ENCODE measurements at places on chromosomes 4 and X.

- no peak for DNase-seq
Measured at GRCh38 chr4:163781726-163782125, 287.2 kb downstream of the TMA16 start.

DNA sequence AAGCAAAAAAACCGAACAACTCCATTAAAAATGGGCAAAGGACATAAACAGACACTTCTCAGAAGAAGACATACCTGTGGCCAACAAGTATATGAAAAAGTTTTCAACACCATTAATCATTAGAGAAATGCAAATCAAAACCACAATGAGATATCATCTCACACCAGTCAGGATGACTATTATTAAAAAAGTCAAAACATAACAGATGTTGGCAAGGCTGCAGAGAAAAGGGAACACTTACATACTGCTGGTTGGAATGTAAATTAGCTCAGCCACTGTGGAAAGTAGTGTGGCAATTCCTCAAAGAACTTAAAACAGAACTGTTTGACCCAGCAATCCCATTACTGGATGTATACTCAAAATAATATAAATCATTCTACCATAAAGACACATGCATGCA is 436.3 kb downstream of the KLHL13 start:
- DNase-seq: no peak

DNA sequence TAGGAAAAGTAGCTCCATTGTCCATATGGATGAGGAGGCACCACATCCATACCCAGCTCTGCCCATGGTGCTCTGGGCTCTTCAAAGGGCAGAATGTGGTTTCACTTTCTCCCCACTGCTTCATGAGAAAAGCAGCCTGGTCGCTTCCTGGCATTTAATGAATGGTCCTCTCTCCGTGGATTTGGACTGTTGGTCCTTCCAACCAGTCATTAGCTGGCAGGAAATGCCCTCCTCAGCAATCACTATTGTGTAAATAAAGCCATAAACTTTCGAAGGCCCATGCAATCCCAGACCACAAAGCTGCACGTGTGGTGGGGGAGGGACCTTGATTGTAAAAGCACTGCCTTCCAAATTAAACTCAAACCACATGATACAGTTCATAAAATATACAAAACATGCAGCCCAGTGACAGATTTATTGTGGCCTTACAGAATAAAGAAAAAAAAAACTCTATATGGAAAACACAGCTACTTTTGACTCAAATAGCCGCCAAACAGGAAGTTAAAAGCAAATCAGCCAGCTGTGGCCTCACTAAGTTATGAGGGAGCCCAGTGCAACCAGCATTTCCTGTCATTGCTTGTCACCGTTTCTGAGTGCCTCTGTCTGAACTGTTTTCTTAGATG is 8.1 kb downstream of the MBNL3 start:
- DNase-seq: peak; percentile 50

DNA sequence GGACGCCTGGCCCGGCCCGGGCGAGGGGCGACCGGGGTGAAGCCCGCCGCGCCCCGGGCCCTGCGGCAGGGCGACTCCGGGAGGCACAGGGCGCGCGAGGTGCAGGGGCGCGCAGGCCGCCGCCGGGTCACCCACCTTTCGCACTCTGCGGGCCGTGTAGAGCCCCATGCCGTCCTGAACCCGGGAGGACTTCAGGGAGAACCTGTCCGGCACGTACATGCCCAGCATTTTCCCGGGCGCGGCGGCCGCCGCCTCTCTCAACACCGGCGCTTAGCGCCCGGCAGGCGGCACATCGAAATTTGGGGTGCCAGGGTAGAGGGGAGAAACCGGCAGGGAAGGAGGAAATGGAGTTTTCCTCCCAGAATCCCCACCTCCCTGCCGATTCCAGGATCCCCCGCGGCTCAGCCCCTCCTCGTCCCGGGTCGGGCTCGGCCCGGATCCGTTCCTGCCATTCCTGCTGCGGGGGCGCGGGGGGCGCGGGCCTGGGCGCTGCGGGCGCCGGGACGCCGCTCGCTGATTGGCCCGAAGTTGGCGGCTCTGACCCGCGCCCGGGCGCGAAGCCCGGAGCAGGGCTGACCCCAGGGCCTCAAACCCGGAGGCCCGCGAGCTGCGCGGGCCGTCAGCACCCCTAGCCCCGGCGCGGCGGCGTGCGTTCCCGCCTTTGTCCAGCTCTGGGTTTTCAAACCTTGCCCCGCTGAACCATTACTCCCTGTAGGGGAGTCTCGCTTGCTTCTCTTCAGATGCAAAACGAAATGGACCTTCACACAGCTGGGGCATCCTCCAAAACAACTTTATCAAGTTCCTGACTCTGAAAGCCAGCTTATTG is at the start of gene PRDM5:
TSS of gene PRDM5 (minus strand) at position 346 of the 826 bp plus-strand sequence. CDS start at position 228, 118 bp downstream.
- DNase-seq: peak; percentile 91

- no peak for DNase-seq
Measured at GRCh38 chr4:25128671-25129070, 31.6 kb downstream of the SEPSECS start.

- DNase-seq: no peak
Measured at GRCh38 chr4:152368001-152368400, 167.9 kb downstream of the FBXW7 start.

DNA sequence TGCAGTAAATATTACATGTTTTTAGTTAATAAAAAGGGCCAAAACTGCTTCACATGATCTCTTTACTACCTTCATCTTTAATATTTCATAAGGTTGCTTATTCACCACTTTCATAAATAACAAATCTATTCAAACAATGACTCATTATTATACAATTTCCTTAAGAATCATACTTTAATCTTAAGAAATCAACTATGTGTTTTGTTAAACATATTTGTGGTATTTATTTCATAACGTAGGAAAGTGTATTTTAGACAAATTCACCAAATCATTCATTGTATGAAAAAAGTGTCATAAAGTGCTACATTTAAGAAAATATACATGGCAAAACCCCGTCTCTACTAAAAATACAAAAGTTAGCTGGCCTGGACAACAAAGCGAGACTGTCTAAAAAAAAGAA is 150.5 kb upstream of the RXFP1 start:
- no peak for DNase-seq

GRCh38 chrX:24146283-24146949 is 3.1 kb upstream of the ZFX start:
- no peak for DNase-seq

DNA sequence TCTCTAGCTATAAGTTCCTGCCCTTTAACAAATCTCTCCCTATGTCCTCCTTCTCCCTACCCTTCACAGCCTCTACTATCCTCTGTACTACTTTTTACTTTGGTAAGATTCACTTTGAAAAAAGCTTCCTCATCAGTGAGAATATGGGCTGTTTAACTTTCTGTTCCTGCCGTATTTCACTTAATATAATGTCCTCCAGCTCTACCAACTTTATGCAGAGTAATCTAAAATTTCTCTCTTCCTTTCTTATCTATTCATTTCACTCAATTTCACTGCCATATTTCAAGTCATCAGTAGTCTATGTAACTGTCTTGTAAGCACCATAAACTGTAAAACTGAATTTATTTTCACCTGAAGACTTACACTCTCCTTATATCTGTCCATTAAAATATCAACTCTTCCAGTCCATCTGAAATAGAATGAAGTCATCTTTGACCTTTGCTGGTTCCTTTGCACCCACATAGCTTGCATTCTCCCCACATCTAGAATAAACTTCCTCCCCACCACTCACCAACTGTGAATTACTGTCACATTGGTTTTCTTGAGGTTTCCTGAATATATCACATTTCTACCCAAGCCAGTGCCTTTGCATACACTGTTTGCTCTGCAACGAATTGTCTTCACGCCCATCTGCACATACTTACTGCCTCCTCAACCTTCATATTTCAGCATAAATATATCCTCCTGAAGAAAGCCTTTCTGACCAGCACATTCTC is 54.6 kb downstream of the ARAP2 start:
- no peak for DNase-seq

DNA sequence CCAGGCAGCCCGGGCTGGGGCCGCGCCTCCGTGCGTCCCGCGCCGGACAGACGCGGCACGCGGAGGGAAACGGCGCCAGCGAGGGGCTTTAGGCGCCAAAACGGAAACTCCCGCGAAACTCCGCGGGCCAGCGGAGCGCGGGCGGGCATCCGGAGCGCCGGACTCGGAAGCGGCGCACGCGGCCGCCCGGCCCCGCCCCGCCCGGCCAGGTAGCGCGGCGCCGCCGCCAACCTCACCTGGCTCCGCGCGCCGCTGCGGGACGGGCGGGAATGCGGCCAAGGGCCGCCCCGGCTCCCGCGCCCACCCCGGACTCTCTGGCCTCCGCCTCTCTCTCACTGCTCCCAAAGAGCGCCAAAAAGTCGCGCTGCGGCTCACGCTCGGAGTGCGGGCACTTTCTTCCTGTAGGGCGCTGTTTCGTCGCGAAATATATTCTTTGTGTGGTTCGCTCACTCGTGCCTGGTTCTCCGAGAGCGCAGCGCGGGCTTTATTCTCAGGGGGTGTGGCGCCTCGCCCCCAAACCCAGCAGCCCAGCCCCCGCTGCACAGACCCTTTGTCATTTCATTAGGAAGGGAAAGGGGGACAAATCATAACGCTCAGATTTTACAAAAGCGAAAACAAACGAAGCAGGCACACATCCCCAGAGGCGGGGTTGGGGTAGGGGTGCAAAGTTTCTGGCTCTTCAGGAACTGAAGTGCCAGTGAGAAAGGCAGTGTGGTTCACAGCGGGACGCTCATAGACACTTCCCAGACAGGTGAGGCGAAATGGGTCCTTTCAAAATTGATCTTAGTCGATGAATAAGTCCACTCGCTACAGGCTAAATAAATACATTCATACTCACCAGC is 961 bp upstream of the MBNL3 start:
- DNase-seq: peak; percentile 74

DNA sequence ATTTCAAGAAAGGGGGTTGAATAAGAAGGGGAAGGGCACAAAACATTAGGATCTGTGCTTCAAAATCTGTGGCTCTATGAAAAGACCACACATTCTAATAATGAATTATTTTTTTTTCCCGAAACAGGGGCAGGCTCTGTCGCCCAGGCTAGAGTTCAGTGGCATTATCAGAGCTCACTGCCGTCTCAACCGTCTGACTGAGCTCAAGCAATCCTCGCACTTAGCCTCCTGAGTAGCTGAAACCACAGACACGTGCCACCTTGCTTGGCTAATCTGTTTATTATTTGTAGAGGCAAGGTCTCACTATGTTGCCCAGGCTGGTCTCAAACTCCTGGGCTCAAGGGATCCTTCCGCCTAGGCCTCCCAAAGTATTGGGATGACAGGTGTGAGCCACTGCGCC is 33.4 kb downstream of the ACSL1 start:
- DNase-seq: no peak
